ENCODE measurements at places on chromosomes 11 and 22.

DNA sequence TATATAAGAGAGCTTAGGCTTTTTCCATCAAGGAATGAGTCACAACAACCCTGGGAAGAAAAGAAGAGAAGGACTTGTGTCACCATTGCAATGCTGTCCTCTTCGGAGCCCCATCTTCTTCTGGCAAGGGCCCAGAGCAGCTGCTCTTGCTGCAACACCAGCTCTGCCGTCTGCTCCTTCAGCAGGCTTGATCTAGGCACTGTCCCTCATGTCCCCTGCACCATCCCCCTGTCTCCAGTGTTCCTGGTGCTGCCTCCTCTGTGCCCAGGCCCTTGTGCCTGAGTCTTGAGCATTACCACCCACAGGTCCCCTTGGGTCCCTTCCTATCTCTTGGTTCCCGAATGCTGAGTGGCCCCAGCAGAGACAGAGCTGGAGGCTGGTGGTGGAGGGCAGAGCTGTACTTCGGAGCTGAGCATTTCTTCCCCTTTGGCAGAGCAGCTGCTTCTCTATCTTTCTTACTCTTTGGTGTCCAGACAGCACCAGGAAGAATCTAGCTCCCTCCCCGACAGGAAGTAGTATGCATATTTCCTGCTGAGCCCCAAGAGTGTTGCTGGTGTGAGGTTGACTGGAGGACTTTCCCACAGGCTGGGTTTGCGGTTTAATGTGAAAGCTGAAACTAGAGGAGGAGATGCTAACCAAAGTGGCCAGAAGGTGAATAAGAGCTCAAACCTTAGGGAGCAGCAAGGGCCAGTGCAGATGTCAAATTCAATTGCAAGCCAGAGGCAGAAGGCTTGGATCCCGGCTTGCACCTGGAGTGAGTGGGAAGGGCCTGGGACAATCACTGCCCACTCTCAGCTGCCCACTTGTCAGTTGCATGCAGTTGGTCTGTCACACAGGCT, 27.8 kb downstream of the WEE1 start:
- no peak for DNase-seq

DNA sequence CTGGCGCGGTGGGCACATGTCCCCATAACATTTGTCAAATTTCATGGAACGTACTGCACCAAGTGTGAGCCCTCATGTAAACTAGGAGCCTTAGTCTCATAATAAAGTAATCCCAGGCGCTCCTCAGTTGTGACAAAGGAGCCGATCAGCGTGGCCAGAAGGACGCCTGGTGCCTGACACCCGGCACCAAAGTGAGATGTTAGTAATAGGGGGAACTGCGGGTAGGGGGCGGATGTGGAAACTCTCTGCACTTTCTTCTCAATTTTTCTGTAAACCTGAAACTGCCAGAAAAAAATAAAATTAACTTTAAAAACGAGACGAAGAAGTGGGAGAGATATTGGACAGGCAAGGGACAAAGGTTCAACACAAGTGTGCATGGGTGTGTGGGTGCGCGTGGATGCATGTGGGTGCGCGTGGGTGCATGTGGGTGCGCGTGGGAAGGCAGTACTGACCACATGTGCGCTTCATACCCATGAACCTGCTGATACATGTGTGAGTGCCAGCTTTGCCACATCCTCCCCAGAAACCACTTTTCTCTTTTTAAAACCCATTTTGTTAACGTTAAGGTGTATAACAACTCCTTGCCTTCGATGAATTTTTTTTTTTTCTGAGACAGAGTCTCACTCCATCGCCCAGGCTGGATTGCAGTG, 55.4 kb upstream of the LINC01488 start:
- no peak for DNase-seq

DNA sequence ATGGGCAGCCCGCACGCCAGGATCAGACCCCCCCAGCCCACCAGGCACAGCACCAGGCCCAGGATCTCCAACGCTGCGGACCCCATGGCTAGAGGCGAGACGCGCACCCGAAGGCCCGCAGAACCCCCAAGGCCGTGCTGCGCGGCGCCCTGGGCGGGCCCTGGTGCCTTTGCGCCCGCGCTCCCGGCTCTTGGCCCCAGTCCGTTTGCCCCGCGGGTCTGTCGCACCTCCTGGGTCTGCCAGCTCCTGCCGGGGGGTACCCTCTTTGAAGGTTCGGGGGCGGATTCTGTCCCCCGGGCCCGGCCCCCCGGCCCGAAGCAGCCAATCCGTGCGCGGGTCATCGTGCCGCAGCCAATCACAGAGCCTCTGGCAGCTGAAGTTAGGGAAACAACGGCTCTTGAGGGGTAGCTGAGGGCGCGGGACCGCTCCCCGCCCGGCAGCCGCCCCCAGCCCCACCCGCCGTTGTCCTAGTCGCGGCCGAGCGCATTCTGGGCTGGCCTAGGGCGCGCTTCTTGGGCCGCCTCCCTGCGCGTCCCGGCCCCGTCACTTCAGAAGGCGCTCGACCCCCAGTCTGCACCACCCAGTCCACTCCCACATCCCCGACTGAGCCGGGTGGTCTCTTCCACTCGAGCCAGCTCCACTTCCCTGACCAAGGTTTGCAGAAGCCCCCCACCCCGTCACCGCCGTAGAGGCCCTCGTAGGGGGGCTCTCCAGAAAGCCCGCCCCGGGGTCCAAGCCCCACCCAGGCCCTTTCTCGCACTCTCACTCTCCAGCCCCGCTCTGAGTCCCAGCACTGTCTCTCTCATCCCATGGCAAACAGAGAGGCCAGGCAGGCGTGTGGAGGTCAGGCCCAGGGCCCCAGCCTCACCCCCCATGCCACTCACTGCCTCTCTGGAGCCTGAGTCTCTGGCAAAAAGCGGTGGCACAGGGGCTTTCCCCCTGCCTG, at the start of gene CLDN5:
CLDN5 (minus strand) TSS at position 241 of the 946 bp plus-strand sequence; CDS start at position 86, 155 bp downstream.
- no peak for DNase-seq

DNA sequence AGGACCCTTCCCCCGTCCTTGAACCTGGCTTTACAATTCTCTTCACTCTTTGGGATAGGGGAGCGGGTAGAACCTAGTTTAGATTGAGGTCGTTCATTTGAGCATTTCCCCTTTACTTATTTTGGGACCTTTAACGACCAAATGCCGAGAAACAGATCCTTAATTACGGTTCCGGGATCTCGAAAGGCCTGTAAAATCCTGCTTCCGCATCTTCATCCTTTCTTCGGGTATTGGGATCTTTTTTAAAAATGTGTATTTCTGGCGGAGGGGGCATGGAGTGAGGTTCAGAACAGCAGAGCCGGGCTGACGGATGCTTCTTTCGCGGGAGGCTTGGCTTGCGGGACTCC, 395 bp upstream of the HIPK3 start:
- no peak for DNase-seq

- no peak for DNase-seq
Observed at GRCh38 chr22:49469896-49470740, 357.6 kb downstream of the BRD1 start.

DNA sequence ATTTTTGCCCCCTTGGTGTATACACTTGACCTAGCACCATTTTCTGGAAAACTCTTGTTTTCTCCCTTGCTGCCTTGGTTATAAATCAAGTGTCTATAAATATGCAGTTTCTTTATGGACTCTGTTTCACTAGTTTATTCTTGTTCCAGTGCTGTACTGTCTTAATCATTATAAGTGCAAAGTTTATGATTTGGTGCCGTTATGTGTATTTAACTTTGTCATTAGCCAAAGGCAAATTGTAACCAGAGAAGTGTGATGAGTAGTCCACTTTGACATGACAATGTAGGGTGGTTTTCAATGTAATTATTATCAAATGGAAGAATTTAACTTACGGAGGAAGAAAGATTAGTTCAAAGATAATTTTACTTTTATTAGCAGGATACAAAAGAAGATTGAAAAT, 40.3 kb downstream of the SPECC1L start:
- DNase-seq = no peak

DNA sequence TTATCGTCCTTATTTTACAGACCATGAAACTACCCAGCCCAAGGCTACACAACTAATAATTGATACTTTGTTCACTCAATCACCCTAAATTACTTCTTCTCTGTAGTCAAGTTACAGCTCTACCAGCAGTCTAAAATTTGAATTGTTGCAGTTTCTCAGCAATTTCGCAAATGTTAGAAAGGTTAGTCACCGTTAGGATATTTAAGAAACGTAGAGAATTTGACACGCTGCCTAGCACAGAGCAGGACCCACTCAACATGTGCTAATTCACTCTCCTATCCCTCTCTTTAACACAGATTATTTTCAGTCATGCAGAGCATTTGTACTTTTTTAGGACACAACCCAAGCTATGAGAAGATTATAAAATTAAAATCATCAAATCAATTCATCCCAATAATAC, 771.1 kb upstream of the LUZP2 start:
- no peak for DNase-seq

DNA sequence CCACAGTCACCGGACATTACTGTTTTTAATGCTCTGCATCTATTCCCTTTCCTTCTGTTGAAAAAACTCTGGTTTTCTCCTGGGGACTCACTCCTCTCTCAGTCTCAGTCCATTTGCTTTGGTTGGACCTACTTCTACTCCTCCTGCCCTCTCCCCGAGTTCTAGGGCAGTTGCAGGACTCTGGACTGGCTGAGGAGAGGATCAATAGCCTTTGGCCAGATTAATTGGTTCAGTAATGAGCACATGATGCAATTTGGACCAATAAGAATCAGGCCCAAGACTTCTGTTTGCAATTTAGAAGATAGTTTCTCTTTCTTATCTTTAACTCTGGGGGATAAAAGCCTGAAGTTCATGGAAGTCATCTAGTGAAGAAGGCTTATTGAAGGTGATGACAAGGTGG, 15.3 kb upstream of the TPH1 start:
- DNase-seq = no peak
